ENCODE measurements at places on chromosomes 5 and 9.

DNA sequence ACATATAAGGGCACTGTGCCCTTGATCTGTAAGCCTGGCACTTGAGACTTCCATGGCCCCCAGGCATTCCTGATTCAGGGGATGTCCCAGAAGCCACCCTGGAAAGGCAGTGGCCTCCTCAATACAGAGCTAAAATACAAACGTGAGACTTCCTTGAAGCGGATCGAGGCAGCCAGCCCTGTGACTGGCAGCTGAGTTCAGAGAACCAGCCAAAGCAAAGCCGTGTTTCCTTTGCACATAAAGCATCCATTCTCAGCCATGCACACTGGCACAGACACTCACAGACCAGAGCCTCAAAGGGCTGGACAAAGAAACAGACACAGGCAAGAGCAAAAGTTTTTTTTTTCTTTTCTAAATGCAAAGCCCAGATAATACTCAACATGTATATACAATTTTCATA lies 18.8 kb upstream of the CPEB4 start:
- DNase-seq = no peak

- DNase-seq = no peak
Measured at GRCh38 chr5:113000466-113000865, 23.9 kb downstream of the DCP2 start.

- no peak for DNase-seq
Measured at GRCh38 chr9:91894023-91894422, 56.0 kb downstream of the ROR2 start.

DNA sequence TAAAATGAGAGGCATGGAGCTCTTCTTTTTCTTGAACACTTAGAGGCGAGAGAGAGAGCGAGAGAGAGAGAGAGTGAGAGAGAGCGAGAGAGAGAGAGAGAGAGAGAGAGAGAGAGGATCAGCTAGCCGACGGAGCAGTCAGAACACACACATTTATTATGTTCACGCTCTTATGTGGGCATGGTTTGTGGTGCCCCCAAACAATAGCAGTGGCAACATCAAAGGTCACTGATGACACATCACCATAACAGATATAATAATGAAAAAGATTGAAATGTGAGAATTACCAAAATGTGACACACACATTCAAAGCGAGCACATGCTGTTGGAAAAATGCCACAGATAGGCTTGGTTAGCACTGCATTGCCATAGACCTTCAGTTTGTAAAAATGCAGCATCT lies 116.1 kb downstream of the KDM4C start:
- DNase-seq = no peak

DNA sequence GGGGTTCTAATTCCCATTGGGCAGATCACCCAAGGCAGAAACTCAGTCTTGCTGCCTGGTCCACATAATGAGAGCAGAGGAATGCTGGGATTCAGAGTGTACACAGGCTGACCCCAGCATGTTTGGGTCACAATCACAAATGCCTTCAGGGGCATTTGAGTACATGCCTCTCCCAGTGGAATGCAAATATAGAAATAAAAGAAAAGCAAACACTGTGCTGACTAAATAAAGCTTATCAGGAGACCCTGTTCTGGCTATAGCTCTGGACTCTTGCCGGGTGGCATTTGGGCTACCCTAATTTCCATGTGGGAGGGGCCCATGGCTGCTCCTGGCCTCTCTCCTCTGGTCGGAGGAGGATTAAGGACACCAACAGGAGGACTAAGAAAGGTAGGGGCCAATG lies 121.4 kb downstream of the DOCK8 start:
- DNase-seq = no peak

- DNase-seq = no peak
Measured at GRCh38 chr5:83552275-83552674, 80.7 kb downstream of the VCAN start.

GRCh38 chr5:140073296-140073695 lies 30.2 kb upstream of the NRG2 start:
- no peak for DNase-seq

DNA sequence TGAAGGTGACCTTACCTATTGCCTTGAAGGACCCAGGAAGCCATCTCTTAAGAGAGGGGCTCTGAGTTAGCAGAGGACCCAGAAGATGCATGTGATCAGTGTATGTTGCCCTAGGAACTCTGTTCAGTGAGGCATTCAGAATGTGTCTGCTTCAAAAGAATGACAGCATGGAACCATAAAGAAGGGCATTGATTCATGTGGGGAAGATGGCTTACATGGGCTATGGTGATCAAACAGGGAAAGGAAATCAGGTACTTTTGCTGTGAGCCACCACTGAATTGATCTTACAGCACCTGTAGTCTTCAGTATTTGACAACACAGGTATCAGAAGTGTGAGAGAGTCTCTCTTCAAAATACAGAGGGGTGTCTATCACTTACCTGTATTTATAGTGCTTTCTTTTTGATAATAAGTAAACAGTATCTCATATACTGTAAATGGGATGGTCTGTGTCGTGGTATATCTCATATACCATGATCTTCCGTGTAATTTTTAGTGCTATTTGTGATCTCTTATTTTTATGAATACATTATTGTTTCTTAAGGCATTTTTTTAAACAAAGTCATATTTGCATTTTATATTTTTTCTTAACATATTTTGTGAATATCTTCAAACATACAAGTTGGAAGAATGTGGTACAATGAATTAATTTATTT lies 57.0 kb downstream of the FOCAD start:
- DNase-seq = no peak

- no peak for DNase-seq
Measured at GRCh38 chr9:83209188-83209731, 146.3 kb upstream of the RASEF start.

DNA sequence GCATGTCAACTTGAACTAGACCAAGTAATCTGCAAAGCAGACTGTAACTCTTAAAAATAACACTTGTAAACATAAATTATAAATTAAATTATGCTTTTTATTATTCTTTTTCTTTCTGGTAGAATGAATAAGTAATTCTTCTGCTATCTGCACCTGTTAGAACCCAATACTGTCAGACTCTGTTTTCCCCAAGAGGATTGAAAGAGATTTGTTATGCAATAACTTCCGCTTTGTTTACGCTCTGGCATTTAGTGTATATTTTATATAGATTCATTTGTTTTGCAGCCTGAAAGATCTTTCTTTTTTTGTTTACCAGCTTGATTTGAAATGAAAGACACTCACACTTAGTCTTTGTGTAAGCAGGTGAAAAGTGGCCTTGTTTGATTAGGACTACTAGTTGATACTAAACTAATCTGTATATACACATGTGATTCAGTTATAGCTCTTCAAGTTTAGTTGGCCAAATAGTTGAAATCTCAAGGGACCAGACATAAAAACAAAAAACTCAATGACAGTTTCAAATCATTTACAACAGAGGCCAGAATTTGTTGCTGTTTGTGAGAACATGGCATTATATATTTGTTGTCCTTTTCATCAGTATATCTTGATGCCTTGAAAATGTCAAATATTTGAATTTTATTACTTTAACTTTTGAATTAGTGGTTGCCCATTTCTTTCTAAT lies 155.8 kb downstream of the PBX3 start:
- no peak for DNase-seq

GRCh38 chr9:29691758-29692407 lies 2118.6 kb upstream of the C9orf72 start:
- peak; percentile 14 for DNase-seq

DNA sequence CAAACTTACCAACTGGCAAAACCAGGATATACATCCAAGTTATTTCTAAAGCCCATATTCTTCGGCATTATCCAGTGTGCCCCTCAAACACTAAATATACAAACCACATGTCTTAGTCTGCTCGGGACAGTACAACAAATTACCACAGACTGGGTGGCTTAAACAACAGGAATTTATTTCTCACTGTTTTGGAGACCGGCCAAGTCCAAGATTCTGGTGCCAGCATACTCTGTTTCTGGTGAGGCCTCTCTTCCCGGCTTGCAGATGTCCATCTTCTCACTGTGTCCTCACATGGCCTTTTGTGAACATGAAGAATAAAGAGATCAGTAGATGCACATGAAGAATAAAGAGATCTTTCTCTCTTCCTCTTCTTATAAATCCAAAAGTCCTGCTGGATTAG lies 12.9 kb upstream of the SLCO6A1 start:
- no peak for DNase-seq

DNA sequence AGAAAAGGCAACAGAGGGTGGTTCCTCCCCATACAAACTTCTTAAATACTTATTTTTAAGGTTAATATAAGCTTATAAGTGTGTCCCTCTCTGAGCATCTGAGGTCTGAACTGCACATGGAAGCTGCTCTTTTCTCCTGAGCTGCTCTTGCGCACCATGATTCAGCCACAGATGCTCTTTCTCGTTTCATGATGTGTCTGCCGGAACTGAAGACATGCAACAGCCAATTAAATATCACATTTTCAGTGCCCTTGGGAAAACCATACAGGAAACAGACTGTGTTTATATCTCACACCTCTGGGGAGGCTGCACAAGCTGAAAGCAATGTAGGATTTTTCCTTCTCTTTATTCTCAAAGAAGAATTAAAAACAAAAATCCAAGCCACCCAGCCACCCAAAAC lies 96.8 kb upstream of the NREP start:
- DNase-seq = peak; percentile 14

DNA sequence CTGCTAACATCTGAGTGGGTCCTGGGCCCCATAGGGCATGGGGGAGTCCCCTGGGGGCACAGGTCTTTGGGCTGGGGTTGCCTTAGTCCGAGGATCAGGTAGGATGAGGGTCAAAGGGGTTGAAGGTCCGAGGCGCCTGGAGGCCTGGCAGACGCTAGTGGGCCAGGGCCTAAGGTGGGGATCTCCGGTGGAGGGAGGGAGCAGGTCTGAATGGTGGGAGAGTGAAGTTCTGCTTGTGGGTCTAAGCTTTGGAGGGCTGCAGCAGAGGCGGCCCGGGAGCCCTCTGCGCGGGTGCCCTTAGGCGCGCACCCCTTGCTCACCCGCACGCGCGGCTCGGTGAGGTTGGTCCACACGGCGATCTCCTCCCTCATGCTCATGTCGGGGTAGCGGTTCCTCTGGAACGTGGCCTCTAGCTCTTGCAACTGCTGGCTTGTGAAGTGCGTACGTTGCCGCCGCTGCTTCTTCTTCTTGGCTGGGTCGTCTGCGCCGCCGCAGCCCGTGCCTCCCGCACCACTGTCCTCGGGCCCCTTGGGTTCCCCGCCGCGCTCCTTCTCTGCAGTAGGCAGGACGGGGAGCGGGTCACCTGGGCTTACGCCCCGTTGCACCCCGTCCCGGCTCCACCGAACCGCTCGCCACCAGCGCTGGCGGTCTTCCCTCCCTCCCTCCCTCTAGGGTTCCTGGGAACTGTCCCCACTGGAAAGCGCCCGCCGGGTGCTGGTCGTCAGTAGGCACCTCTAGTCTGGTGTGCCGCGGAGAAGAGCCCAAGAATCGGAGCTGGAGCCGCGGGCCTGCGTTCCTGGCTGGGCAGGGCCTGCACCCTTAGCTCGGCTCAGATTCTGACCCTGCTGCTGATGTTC lies 2.8 kb downstream of the PITX1 start:
- DNase-seq = no peak

DNA sequence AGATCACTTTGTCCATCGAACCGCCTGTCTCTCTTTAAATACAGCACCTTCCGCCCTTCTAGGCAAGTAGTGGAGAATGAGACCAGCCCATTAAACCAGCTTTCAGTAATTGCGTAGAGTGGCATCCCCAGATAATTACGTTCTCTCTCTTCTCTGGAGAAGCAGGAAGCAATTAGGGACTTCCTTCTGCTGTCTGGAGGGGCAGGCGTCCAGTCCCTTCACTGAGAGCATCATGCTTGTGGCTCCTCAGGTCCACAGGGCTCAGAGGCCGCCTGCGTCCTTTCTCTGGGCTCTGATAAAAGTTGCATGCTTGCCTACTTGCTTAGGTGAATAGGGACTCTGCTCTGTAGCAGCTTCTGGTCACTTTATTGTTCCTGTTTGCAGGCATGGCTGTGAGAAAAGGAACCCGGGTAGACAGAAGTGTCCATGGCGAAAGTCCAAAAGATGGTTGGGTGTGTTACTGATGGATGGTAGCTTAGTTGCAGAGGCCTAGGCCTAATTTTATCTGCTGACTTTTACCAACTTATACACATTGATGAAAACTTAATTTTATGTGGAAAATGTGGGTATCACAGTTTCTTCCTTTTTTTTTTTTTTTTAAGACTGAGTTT lies 299.1 kb upstream of the PANK3 start:
- DNase-seq = no peak

DNA sequence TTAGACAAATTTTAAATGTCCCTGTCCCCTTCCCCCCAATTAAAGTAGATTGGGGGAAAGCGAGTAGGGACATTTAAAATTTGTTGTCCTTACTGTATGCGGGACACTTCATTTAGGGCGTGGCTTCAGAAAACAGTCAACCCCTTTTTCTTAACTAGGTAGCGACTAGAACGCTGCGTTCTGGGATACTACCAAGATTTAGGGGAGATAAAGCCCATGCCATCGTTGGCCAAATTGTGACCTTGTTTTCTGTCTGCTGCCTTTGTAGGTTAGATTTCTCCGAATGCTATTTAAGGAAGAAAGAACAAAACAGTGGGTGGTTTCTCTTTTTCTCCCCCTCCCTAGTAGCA lies 1.2 kb downstream of the CKS2 start:
- DNase-seq = no peak

DNA sequence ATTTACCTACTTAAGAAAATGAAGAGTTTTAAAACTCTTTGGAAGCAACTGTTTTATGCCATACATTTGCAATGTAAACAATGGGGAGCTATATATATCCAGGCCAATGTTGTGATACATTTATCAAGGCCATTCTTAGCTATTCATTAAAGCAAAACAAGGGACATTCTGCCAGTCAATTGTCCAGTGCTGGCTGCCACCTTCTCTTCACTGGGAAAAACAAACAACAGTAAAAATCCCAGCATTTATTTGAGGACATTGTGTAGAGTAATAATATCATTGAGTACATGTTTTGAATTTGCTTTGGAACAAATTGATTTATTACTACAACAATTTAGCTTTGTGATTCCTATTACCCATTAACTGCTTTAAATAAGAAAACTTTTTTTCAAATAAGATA lies 1107.4 kb downstream of the DTWD2 start:
- no peak for DNase-seq

DNA sequence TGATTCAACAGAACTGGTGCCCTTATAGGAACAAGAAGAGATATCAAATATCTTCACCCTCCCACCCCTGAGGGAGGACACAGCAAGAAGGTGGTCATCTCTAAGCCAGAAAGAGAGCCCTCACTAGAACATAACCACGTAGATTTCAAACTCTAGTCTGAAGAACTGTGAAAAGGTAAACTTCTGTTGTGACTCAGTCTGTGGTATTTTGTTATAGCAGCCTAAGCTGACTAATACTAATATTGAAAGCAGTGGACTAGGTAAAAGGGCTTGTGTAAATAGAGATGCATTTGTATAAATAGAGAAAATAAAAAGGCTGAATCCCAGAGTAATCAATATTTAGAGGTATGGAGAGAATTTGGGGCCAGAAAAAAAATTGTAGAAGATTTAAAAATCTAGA lies 157.6 kb upstream of the CCNH start:
- DNase-seq = no peak

DNA sequence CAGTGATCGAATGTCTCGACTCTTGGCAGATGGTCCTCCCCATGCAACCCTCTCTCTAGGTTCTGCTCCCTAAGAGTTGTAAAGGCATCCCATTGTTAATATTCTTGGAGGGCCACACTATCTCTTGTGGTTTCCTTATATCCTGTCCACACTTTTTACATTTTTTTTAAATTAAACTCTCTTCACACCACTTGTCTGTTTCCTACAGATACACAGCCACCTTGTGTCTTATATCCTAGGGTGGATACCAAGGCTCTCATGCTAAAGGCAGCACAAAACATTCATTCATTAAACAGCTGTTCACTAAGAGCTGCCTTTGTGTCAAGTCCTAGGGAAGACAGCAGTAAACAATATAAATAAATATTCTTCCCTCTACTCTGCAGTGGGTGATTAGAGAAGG lies 60.5 kb upstream of the SHISAL2B start:
- DNase-seq = no peak
